NCI-H2081 treated with DMSO at 0.1 percent for 48 hours (cell line): ENCODE measurements at places on chromosomes 7 and 10.

DNA sequence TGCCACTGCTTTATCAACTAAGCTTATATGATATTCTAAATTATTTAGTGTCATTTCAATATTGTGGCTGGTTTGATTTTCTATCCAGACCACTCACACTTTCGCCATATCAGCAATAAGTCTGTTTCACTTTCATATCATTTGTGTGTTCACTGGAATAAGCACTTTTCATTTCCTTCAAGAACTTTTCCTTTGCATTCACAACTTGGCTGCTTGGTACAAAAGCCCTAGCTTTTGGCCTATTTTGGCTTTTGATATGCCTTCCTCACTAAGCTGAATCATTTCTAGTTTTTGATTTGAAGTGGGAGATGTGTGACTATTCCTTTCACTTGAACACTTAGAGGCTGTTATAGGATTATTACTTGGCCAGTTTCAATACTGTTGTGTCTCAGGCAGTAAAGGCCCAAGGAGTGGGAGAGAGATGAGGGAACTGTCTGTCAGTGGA is 120.9 kb upstream of the NAMPT start:
- no peak for DNase-seq

DNA sequence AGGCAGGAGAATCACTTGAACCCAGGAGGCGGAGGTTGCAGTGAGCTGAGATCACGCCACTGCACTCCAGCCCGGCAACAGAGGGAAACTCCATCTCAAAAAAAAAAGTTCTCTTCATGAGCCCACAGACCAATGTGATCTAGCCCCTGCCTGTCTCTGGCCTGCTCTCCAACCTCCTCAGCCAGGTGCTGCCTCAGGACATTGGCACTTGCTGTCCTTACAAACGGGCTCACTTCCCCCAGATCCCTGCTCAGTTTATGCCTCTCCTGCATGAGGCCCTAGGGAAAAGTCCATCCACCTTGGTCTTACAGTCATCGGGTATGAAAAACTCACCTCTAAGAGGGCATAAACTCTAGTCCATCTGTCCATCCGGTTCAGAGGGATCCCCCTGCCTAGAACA is 32.5 kb downstream of the TNS3 start:
- no peak for DNase-seq

DNA sequence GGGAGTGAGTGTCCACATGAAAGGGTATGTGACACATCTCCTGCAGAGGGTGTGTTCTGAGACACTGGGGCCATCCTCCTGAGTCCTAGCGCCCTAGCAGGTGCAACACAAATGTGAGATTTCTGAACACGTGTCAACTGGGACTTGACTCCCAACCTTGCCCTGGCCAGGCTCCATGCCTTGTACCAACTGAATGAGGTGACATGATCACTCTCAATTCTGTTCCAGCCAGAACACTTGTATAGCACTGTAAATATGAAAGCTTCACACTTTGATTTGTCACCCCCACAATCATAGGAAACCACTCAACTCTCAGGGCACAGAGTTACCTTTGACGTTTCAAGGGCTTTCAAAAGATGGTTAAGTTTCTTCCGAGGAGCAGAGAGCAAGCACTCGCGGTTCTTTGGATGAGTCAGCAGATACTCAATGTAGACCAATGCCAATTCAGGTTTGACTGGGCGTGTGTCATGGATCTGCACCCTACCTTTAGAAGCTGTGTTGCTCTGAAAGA is 48.6 kb downstream of the NCAPG2 start:
- DNase-seq = no peak

DNA sequence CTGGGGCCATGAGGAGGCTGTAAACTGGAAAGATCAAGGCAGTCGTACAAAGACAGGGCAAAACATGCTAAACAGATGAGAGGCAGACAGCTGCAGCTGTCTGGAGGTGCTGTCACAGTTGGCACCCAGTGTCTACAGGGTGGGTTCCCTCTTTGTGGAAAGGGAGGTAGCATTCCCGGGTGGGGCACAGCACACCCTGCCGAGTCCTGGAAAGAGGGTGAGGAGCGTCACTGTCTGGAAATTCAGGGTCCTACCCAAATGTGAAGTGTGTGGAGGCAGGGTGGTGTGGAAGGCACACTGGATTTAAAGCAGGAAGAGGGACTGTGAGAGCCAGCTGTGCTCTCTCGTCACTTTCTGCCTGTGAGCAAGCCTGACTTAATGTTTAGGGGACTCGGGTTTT is 356.2 kb downstream of the SDK1 start:
- DNase-seq = no peak

DNA sequence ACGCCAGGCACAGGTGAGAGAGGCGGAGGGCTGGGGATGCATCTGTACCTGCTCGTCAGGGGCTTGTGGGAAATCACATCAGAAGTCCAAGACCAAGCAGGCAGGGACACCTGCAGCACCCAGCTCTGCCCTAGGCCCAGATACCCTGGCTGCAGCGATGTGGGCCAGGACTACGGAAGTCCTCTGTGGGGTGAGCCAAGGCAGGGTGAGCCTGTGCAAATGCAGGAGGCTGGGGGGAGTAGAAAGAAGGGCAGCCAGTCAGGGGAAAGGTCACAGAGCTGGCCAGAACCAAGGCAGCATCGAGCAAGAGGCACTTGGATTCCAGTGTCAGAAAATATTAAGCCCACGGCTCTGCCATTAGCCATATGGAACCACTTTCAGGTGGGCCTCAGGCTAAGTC is 85.2 kb downstream of the TNS3 start:
- DNase-seq = no peak

- peak; percentile 57 for DNase-seq
Observed at GRCh38 chr7:127831318-127832219, 179.6 kb downstream of the SND1 start.

GRCh38 chr10:36042135-36042534 is 400.0 kb upstream of the FZD8 start:
- no peak for DNase-seq

DNA sequence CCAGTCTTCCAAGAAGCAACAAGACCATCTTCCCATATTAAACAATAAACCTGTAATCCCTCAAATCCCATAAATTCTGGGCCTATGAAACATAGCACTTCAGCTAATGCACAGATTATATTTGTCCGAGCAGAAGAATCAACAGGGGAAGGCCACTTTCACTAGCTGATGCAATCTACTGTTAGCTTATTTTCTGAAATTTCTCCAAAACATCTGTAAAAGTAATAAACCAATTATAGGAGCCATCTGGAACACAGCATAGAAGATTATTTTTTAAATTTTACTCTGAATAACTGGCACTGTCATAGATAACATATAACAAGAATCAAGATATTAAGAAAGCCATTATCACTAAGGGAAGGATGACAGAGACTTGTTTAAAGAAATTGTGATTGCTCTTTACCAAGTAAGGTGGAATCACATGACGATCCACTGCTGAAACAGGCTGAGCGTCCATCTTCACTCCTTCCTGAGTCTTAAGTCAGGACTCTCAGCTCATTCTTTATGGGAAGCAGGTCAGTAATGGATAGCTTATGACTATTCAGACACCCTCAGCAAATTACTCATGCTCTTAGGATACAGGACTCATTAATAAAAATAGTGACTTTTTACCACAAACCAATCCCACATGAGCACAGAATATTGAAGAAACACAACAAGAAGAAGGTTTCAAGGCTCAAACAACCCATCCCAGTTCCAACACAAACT is 719.5 kb downstream of the XPNPEP1 start:
- no peak for DNase-seq

DNA sequence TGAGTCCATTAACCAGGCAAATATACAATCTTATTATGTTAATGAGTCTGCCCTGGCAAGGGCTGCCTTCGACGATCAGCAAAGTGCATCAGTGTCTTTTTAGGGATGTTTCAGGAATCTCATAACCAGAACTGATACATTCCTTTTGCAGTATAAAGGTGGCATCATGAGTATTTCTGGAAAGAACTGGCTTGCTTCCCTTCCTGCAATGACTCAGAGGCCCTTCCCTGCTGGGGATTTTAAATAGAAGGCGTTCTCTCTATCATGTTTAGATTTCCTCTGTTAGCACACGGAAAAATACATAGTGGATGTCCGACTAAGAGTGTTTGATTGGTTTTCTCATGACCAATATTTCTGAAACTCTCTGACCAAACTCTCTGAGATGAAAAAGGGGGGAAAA is 1.8 kb downstream of the NPS start:
- DNase-seq = no peak

GRCh38 chr7:20794676-20795075 is 8.0 kb upstream of the SP8 start:
- DNase-seq = no peak

- DNase-seq = no peak
Observed at GRCh38 chr10:30759423-30759822, 129.9 kb upstream of the LYZL2 start.

GRCh38 chr7:27868131-27868550 is 128.2 kb downstream of the TAX1BP1 start:
- no peak for DNase-seq

GRCh38 chr7:138369797-138370196 is 90.3 kb upstream of the TRIM24 start:
- no peak for DNase-seq

DNA sequence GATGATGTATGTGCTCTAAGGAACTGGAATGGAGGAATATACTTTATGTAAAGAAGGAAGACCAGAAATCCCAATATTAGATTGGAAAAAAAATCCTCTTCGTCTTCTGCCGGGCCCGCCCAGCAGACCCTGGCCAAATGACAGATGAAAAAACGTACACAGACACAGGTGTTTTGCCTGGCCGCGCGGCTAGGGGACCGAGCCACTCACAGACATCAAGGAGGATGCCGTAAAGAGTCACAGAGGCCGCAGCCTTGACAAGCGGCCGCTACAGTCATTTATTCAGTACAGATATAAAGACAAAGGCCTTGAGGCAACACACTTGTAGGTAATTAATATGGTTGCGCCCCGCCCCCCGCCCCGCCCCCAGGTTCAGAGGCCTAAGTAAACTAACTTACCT is 594.1 kb downstream of the GRM8 start:
- DNase-seq = no peak
